SIG-M5 (cell line): ENCODE measurements at places on chromosomes 5 and 9.

- DNase-seq = no peak
Measured at GRCh38 chr5:66426259-66427138, 169.7 kb upstream of the MAST4 start.

DNA sequence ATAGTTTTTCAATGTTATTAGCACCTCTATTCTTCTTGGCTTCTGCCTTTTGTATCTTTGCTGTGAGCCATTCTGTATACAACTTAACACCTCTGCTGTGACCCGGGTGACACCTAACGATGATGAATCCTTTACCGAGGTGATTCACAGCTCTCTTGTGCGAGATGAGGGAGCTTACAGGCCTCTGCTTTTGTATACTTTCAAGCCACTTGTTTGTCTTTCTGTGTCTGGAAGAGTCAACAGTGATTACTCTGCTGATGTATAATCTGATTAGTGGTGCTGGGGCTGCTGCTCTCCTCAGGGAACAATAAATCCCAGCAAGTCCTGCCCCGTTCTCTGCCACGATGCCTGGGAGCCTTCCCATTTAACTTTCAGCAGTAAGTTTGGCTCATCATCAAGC is 442.9 kb upstream of the SGCD start:
- no peak for DNase-seq

DNA sequence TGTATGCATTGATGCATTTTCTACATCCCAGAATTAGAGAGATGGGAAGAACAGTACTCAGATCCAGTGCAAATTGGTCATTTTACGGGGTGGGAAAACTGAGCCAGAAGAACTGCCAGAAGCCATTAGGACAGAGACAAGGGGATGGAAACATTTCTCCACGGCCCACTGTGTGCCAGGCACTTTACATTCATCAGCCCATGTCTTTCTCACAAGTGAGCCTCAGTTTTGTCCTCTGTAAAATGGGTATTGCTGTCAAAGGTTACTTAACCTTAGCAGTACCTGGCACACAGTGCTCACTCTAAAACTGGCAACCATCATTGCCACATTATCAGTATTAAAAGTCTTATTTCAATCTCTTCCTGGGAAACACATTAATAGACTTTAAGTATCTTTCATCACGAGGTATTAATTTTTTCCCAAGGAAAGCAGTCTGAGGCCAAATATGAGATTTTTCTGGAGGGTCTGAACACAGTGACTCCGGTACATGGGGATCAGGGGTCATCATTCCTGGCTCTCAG is 5.2 kb downstream of the DUSP1 start:
- no peak for DNase-seq

DNA sequence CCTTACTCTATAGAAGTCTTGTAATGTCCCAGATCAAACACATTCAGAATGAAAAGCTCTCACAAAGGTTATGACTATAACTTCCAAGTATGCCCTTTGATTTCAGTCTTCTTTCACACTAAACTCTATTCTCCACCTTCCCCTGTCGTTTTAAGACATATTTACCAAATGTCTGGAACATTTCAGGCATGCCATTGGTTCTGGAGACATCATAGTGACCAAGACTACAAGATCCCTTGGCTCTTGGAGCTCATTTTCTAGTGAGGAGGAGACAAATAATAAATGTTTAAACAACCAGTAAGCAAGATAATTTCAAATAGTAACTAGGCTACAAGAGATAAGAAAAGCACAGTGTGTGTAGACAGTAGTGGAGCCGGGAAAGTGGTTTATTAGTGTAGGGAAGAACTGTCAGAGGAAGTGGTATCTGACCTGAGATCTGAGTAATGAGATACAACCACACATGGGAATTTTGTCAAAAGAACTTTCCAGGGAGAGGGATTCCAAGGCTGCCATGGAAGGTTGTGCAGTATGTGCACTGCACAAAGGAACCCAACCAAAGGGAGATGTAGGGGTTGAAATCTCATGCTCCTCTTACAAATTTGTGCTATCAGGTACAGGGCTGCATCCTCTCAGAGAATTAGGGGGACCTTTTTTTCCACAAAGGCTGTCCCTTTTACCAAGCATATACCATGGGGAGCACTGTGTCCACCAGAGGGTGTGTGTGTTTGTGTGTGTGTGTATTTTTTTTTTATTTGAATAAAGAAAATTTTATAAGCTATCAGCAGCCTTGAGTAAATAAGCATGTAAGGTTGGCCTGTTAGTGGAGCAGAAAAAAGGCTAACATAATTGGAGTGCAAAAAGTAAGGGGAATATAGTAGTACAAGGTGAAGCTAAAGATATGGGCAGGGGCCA is 1279.1 kb upstream of the WWC1 start:
- no peak for DNase-seq

- no peak for DNase-seq
Measured at GRCh38 chr9:5825223-5825622, 7.7 kb downstream of the ERMP1 start.

- no peak for DNase-seq
Measured at GRCh38 chr5:143008809-143009521, 238.8 kb downstream of the ARHGAP26 start.

DNA sequence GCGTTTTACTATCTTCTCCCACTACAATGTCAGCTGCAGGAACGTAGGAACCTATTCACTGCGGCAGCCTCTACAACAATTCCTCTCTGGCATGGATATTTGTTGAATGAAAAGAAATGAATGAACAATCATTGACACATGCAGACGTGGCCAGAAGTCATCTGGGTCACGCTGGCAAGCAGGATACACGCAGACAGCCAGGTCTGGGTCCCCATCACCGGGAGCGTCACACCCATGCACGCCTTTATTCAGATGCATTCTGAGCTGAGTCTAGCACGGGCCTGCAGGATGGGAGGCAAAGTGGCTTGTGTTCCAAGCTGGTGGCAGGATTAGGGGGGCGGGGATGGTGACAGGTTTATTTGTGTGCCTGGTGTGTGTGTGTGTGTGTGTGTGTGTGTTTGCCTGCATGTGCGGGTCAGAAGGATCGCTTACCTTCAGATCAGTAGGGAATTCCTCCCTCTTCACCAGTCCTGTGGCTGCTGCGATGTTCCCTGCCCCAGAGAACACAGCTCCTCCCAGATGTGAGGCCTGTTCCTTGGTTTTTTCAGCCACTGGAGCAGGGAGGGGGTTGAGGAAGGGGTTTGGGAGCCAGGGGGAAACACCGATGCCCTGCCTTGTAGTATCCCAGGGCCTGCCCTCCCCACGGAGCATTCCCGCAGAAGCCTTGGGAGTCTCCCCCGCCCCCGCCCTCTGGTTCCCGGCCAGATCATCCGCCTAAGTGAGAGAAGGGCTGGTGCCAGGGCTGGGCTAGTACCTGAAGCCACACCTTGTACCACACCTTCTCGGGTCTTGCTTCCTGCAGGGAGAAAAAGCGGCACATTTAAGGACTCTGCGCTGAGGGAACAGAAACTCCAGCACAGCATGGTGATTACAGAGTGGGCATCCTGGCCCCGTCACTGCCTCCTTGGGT is 4.1 kb downstream of the SNCB start:
- no peak for DNase-seq

DNA sequence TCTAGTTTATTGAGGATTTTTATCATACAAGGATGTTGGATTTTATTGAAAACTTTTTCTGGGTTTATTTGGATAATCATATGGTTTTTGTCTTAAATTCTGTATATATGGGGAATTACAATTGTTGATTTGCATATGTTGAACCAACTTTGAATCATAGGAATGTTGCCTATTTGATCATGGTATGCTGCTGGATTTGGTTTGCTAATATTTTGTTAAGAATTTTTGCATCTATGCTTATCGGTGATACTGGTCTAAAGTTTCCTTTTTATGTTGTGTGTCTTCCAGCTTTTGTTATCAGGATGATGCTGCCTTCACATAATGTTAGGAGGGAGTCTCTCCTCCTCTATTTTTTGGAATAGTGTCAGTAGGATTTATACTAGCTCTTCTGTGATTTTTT is 745.0 kb downstream of the PRELID2 start:
- no peak for DNase-seq

- DNase-seq = no peak
Measured at GRCh38 chr9:136865041-136865767, 904 bp downstream of the EDF1 start.

DNA sequence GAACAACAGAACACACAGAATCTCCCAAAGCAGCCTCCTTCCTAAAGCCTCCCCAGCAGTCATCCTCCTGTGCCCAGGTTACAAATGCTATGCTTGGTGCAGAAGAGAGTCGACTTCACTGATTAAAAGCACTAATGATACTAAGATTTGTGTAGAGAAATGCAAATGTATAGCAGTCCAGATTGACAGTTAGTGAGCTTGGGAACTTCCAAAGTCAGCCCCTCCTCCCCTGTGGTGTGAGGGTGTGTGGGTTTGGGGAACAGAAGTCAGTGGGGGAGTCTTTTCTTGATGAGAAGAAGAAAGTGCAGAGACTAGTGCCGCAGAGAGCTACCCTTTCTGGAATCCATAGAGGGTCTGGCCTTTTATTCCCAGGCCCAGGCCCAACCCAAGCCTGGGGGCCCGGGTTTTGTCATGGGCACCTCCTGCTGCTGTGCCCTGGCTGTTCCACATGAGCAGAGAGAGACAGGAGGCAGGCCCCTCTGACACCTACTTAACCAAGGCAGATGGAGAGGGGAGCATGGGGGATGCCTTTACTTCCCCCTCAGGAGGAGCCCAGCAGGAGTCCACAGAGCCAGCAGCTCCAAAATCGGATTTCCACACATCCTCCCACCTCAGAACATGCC is 173.3 kb downstream of the DENND1A start:
- no peak for DNase-seq

DNA sequence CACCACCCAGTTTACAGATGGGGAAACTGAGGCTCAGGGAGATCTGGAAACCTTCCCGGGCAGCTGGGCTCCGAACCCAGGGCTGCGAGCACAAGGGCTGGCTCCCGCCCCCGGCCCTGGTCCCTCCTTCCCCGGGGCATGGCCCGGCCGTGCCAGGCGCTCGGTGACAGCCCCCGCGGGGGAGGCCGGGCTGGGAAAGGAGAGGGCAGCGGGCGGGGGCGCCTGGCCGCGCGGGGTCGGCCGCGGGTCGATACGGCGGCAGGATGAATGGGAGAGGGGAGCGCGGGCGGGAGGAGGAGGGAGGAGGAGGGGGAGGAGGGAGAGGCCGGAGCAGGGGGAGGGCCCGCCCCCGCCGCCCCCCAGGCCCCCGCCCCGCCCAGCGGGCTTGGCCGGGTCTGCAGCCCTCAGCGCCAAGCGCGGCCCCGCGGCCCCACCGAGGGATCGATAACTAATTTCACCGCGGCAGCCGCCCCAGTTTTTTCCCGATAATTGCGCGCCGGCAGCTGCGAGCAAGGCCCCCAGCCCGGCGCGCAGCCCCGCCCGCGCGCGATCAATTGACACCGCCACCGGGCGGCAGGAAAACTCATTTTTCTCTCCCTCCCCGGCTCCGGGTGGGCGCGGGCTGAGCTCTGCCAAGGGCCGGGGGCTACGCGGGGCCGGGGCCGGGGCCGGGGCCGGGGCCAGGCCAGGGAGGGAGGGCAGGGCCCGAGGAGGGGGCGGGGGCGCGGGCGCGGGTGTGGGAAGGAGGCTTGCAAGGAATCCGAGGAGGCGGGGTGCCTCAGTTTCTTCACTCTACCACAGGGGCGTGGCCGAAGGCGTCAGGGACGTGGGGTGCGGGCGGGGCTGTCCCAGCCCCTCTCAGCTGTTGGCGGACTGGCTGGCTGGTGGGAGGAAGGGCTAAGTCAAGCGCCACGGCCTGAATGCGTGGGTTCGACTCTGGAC is 52.1 kb downstream of the C9orf50 start:
- DNase-seq = no peak

DNA sequence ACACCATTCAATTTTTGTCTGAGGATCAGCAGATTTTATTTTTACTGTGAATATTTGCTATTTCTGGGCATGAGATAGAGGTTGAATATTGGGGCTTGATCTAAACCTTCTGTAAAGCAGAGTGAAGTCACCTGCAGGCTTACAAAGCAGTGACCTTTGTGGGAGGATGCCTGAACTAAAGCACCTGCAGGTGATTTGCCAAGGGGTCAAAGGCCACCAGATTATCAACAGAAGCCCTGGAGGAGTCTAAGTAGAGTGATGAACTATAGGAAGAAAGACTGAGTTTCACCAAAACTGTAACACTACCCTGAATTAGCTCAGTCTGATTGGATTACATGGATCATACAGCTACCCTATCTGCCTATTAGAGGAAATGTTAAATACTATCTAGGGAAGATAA is 144.3 kb upstream of the PRLR start:
- no peak for DNase-seq

- no peak for DNase-seq
Measured at GRCh38 chr9:89790542-89791109, 185.8 kb downstream of the GADD45G start.

GRCh38 chr5:65395526-65396155 is 86.1 kb downstream of the ADAMTS6 start:
- DNase-seq = no peak

DNA sequence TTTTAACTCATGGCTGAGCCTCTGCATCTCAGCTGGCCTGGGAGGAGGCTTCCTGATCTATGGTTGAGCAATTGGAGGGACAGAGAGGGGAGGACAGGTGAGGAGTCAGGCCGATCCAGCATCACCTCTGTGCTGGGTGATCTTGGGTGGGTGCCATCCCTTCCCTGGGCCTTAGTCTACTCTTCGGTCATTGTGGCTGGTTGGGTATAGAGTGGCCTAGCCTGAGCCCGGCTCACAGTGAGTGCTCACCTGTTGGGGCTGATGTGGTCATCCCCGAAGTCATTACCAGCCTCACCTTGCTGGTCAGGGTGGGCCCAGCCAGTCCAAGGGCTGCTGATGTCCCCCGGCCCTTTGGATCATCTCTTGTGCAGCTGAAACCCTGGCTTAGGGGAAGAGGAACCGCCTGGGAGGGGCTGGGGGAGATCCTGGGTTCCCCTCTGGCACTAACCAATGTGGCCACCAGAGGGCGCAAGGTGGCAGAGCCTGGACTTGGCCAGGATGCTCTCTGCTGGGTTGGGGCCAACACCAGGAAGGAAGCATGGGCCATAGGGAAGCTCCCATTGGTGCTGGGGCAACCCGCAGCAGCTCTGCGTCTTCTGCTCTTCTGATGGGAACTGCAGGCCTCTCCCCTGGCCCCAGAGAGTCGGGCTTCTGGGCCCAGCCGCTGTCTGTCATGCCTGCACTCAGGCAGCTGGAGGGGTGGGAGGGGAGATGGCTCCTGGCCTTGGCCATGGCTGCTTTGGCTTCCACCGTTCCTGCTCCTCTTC is 17.3 kb upstream of the ODF2 start:
- peak; percentile 12 for DNase-seq

DNA sequence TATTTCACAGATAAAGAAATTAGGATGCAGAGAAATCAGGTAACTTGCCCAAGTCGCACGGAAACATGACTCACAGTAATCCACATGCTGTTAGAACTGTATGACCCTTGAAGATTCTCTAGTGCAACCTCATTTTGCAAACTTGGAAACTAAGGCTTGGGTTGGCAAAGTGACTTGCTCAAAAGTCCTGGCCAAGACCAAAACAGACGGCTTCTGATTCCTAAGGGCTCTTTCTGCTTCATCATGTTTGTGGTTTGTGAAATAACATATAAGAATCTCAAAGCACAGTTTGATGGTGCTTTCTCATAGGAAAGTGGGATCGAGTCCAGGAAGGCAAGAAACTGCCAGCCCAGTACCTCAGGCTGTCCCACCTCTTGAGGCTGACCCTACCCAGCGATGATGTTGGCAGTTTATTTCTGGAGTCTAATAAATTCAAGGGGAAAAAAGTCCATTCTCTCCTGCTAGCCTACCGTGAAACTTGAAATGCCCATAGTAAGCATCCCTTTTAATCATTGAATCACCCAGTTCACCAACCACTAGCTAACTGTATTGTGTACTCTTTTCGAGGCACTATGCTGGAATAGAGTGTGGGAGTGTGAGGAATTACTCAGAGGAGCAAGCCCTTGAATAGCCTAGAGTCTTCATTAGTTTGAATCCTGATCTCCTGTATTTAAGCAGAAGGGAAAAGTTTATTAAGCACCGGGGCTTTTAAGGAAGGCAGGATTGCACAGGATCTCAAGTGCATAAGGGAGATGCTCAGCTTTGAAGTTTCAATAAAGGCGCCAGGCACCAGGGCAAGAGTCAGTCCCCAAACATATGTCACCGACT is 14.1 kb downstream of the CAPSL start:
- DNase-seq = no peak
